ENCODE measurements at places on chromosomes 2 and 18. TPM values are rescaled to one million over a fixed set of nuclear protein-coding genes. Genes with fewer than 3 reads are reported as not detected.
A peak's percentile ranks its signal among the peaks of the same experiment; 100 is the strongest.

DNA sequence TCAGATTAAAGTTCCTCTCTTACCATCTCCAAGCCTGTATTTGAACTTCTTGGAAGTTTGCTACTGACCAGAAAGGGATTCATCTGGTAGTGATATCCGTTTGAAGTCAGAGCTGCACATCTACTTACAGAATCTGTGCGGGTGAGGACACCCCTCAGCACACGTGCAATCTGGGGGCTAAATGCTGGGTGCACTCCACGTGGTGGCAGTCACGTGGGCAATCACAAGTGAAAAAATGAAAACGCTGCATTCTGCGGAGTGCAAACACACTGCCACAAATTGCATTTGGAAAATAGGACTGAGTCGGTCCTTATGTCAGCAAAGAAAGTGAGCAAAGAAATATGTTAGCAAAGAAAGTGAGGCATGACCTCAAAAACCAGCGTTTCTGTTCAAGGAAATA, 76.1 kb upstream of the GYPC start:
- DNase-seq = no peak

Gene ITGB6
- total RNA-seq = not detected

Gene PDE1A
- 80.7 TPM for total RNA-seq

DNA sequence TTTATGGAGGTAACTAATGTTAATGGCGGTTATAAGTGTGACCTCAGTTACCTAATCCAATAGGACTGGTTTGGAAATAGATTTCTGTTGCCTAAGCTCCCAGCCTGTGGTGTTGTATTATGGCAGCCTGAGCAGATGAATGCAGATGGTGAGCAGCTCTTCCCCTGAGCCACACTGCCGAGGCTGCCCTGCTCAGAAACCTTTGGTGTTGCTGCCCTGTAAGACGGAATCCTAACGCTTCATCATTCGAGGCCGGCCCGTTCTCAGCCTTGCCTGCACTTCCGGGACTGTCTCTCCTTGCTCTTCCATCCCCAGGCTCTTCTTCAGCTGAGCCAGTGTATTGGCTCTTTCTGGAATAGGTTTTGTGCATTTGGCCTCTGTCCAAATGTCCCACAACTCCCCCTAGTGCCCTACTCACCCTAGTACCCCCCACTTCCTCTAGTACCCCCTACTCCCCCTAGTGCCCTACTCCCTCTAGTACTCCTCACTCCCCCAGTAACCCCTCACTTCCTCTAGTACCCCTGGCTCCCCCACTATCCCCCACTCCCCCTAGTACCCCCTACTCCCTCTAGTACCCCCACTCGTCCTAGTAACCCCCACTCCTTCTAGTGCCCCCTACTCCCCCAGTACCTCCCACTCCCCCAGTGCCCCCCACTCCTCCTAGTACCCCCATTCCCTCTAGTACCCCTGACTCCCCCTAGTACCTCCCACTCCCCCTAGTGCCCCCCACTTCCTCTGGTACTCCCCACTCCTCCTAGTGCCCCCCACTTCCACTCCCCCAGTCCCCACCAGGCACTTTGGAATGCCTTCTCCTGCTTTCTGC, 106.0 kb upstream of the TAF1B start:
- DNase-seq = no peak

DNA sequence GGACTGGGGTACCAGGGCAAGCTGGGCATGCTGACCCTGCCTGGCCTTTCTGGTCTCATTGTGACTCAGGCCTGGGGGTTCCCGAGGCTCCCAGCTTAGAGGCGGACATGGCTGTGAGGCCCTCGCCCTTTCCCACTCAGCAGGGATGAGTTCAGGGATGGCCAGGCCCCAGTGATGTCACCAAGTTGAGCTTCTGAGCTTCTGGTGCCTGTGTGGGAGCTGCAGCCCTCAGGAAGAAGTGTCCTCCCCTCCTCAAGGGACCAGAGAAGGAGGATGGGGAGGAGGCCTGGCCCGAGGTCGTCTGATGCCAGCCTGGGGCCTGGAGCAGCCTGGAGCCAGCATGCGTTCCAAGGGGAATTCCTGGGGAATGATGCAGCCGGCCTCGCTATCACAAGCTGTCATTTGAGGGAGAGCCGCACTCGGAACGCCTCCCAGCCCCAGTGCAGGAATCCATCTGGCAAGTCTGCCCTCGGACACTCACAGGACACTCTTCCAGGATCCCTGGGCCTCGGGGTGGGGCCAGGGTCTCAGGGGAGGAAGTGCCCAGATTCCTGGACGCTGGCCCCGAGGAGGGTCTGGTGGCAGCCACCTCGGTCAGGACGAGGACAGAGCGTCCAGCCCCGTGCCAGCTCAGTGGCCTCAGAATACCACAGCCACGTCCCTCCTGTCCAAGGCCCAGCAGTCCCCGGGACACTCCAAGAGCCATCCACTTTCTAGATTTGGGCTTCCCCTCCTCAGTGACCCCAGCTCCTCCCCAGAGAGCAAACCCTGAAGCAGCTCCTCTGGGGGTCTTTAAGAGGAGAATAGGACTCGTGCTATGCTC, 61.2 kb upstream of the GPC1 start:
- no peak for DNase-seq

GRCh38 chr18:28407681-28408080, 230.8 kb upstream of the CDH2 start:
- DNase-seq = no peak

DNA sequence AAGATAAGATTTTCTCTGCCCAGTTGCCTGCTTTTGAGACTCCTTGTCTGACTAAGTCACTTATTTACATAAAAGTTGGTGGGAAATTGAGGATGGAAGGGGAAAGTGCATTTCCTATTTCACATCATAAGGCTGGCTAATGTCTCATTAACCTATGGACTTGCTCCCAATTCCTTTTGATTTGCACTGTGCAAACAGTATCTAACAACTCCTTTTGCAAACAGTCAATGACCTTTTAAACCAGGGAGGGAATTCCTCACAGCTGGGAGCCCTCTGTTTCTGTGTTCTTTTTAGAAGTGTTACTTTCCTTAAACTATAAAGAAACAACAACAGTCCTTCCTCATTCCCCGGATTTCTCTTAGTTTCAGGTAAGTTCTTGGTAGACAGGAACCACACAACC, 272.8 kb downstream of the RND3 start:
- no peak for DNase-seq

- DNase-seq = no peak
These were observed 74.2 kb downstream of the NCAPH start for GRCh38 chr2:96409820-96410164.

Gene STPG4
- total RNA-seq = not detected

Gene CCDC148
- 7.6 TPM for total RNA-seq

Gene GPAT2
- 1.7 TPM for total RNA-seq

- DNase-seq = no peak
These were observed 721 bp downstream of the ADAM17 start for GRCh38 chr2:9554921-9555296.

- peak; percentile 16 for DNase-seq
These were observed 58.1 kb upstream of the FOSL2 start for GRCh38 chr2:28334527-28334894.

Gene TDRD15
- not detected for total RNA-seq
